ENCODE measurements at places on chromosomes 1 and 21.

GRCh38 chr1:202068596-202068995 is 54.1 kb upstream of the GPR37L1 start:
- DNase-seq = no peak

DNA sequence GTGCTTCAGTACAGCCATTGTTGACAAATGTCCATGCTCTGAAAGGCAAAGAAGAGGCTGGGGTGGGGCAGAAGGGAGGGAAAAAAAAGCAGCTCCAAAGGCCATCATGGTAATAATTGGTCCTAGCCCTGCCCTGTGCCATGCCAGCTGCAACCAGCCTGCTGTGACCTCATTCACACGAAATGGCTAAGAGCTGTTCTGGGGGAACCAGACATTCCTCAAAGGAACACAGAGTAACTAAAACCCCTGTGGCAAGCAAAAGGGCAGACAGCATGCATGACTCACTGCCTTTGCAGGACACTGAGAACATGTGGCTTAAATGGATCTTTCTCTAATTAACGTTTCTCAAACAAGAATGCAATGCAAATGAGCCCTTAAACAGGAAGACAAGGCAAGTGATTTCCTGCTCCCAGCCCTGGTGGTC is 42.3 kb downstream of the STYXL2 start:
- DNase-seq = peak; percentile 7

DNA sequence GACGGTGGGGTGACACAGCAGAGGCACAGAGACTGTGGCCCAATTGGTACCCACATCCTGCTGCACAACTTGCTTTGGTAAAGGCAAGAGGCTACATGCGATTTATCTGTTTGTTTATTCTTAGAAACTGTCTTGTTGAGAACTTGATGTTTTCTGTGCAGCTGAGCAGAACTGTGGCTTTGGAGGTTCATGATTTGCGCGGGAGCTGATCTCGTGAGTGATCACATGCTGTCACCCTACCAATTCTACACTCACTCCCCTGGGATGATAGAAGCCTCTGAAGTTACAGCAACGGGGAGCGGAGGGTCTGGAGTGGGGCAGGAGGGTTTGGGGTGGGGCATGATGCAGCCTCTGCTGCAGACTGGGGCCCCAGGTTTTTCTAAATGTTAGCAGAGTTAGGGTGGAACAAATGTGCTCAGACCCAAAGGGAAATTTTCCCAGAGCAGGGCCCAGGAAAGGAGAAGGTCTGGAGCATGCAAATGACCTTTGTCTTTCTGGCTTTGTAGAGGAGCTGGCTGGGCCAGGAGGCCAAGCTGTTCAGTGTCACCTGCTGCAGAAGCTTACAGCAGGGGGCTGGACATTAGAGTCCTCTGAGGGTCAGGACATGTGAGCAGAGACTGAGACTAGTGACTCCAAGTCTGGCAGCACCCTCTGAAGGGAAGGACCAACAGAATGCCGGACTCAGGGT is 83.6 kb downstream of the GRIK3 start:
- no peak for DNase-seq

DNA sequence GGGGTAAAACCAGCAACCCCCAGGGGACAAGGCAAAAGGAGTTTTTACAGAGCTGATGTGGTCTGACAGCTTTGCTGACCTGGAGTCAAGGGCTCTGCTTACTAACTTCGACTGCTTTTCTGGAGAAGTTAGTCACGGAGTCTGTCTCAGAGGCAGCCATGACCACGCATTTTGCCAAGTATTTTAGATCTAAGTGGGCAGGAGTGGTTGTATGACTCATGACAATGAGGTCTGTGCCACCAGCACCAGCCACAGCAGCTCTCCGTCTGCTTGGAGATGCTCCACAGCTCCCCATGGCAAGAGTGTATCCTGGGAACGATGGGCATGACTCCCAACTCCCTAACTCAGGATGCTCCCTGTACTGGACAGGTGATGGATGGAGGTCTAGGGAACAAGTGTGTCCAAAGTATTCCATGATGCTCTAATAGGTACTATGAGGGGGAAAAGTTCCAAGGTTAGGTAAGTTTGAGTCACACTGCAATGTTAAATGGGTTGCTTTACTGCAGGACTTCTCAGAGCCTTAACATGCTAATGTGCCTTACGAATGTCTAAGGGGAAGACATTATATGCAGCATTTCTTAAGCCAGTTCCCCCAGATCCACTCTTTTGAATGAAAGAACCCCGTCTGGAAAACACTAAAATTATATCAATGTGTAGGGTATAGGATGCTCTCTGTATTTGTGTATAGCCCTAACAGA is 359.0 kb downstream of the HHAT start:
- DNase-seq = peak; percentile 25

DNA sequence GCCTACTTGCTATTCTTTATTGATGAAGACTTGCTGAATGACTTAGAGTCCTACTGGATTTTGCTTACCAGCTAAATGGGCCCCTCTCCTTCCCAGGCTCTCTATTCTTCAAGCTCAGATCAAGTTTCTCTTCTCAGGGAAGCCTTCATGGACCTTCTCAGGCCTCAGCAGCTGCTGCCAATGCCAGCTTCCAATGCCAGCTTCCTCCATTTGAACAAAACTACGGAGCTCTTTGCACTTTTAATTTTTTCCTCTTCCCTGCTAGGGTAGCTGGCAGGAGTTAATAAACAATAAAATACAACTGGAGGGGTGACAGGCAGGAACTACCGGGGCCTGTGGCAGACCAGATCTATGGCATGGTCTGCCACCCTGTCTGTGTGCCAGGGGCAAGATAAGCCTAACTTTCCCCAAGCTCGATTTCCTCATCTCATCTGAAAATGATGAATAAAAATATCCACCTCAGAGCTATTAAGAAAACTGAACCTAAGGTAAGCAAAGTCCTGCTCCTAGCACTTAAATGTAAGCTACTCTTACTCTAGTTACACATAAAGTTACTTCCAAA is 995 bp upstream of the IPO13 start:
- no peak for DNase-seq

DNA sequence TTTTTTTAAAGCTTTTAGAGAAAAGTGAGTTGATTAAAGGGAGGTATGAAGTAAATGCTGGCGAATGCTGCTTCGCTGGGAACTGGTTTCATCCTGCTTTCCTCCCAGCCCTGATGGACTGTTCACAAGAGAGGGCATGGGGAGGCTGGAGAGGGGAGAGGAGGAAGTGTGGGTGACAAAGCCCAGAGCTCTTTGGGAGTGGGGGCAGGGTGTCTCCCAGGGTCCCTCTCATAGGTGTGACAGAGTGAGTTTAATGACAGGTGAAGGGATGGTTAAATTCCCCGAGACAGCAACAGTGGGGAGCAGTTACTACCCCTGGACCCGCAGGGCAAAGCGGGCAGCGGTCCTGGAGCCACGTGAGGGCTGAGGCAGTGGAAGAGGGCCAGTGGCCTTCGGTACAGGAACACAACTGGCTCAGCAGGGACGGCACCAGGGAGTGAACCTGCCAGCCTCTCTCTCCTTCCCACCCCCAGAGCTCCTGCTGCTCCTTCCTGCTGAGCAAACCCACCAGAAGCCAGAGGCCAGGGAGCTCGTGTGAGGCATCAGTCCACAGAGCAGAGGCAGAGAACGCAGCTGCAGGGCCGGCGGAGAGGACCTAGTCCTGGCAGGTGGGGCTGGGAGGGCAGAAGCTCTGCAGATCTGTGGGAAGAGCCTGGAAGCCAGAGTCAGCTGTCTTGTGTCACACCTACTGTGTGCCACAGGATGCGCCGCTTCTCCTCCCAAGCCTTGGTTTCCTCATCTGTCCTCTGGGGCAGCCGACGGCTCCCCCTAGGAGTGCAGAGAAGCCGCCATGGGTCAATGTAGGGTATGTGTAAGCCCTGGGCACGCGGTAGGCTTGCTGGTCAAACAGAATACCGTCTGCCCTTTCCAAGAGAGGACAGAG is 20.9 kb upstream of the LRP8 start:
- no peak for DNase-seq

GRCh38 chr1:203202431-203203245 is 16.1 kb upstream of the CHI3L1 start:
- DNase-seq = no peak

GRCh38 chr1:213852107-213852506 is 135.7 kb upstream of the PROX1 start:
- no peak for DNase-seq

DNA sequence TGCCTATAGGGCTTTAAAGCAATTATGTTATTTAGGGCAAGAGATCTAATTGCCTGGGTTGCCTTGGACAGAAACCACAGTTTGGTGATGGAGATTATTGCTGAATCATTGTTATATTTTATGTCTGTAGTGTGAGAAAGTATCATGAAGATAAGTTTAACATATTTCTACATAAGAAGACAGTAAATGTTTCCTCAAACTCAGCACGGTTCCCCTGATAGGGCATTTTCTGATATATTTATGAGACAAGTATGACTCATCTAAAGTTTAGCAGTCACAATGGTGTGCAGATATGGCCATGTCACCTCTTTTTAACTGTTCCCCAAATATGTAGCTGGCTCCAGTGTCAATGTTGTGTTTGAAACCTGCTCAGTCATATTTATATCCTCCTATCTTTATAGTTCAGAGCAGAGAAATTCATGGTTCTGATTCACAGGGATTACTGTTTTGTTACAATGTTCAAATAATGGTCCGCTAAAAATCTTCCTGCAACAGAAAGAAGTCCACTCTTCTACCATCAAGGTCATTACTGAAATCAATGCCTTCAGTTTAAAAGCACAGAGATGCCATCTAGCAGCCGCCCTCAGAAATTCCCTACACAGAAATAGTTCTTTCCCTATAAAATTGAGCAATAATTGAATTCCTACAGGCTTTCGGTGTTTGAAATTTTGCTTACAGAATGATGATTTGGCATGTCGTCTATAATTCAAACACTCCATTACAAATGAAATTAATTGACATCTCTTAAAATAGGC is 3.7 kb downstream of the OLFM3 start:
- no peak for DNase-seq

GRCh38 chr1:31760471-31761470 is 3.4 kb downstream of the ADGRB2 start:
- no peak for DNase-seq

GRCh38 chr1:1858382-1859086 is 32.4 kb downstream of the GNB1 start:
- peak; percentile 14 for DNase-seq

- DNase-seq = no peak
These were observed 26.6 kb upstream of the FCRL4 start for GRCh38 chr1:157624471-157624870.

GRCh38 chr1:58592522-58593134 is 15.6 kb upstream of the TACSTD2 start:
- peak; percentile 30 for DNase-seq

- DNase-seq = peak; percentile 49
These were observed 259.3 kb upstream of the SGIP1 start for GRCh38 chr1:66274634-66275033.

DNA sequence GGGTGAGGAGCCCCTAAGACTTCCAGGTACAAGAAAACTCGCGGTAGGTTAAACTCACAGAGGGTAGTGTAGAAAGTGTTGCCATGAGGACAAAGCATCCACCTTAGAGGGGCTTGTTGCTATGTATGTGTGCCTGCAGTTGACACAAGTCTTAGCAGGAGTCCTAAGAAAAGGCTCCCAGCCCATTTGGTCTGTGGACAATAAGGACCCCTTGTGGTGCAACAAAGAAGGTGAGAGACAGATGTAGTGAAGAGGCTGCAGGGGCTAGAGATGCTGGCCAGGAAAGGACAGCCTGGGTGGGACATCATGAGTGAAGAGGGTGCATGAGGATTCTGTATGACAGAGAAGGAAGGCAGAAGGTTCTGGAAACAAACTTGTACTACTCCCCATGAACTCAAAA is 36.3 kb upstream of the IL10 start:
- no peak for DNase-seq

Data from RKO (cell line).